DMS53 (cell line): ENCODE measurements at places on chromosomes 4 and X.

- no peak for DNase-seq
Observed at GRCh38 chrX:30904632-30905031, 15.6 kb upstream of the TAB3 start.

GRCh38 chr4:27062256-27062655 is 201.6 kb downstream of the STIM2 start:
- no peak for DNase-seq

GRCh38 chrX:69060631-69061408 is 104.4 kb downstream of the PJA1 start:
- peak; percentile 34 for DNase-seq

DNA sequence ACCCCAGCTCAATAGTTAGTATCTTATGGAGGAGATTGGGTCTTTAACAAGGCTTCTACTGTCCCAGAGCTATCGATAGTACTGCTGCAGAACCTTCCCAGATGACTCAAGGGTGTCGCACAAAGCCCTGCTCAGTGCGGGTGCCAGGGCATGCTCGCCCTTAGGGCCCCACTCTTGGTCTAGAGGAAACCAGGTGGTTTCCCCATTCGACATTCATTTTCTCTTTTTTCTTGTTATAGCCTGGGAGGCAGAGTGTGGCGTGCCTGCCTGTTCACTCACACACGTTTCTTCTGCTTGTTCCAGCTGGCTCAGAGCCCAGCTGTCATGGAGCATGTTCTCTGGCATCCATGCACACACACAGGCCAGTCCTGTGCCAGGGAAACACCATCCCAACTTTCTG is 144.5 kb downstream of the SMIM20 start:
- DNase-seq, result no peak

DNA sequence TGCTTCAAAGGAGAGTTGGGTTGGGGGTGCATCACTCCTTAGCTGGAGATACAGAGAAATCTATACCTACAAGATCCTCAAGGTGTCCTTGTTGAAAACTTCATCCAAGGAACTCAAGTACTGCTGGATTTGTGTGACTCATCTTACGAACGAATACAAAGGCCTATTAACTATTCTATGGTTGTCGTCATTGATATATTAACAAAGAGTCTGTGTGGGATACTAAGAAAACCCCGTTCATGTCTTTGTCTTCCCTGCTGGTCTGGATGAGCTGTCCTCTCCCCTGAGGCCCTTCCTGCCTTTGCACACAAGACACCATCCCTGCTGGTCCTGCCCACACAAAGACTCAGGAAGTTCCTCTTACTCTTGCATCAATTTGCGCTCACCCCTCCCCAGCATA is 54.9 kb upstream of the IRF2 start:
- DNase-seq, result no peak

DNA sequence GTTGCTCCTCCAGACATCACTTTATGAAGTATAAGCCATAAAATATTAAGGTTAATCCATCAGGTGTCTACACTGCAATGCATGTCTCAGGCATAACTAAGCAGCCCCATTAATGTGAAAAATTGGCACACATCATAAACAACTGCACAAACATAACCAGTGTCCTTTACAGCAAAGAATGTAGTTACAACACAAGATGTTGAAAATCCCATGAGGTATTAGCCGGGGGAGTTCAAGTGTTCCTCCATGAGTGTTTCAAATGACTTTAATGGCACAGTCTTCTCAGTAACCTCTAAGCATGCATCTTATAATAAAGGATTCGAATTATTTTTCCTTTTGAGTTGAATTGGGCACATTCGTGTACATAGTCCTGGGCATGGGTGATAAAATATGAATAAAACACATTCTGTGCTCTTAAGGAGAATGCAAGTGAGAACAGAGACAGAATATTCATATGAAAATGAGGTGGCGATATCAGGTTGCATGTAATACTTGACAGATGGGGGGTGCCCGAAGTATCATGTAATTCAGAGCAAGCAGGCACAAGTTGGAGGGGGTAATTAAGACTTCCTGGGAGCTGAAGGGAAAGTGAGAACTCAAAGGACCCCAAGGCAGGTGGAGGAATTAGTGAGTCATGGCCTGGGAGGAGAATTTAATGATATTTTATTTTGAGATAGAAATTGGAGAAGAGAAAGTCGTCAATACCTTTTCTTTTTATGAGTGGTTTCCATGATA is 18.2 kb upstream of the VCX2 start:
- DNase-seq, result no peak

GRCh38 chrX:15471028-15471427 is 22.1 kb downstream of the PIR start:
- DNase-seq, result peak; percentile 69

GRCh38 chr4:102717448-102718092 is 43.2 kb downstream of the MANBA start:
- peak; percentile 81 for DNase-seq

GRCh38 chr4:4457803-4458553 is 71.1 kb downstream of the NSG1 start:
- DNase-seq, result no peak

GRCh38 chr4:77992581-77992980 is 64.5 kb upstream of the FRAS1 start:
- DNase-seq, result no peak

DNA sequence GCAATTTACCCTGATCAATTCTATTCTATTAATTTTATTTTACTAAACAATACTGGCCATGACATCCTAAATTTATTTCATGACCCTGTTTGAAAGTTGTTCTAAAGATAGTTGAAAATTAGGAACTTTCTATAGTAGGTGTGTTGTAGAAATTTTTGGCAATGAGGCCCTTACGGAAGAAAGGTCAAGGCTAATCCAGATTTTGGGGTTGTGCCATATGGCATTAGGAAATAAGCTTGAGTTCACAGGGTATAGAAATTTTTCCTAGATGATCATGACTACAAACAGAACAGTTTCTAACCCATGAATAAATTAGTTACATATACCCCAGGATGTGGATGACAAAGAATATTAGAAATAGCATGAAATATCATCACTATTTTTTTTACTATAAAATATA is 7.8 kb upstream of the ALB start:
- DNase-seq, result no peak

GRCh38 chr4:151652841-151653547 is 107.8 kb downstream of the GATB start:
- no peak for DNase-seq

GRCh38 chr4:187417721-187418120 is 577.9 kb upstream of the ZFP42 start:
- DNase-seq, result no peak

- no peak for DNase-seq
Observed at GRCh38 chrX:50609796-50610195, 139.2 kb upstream of the DGKK start.

GRCh38 chr4:7647600-7648543 is 213.1 kb upstream of the PSAPL1 start:
- DNase-seq, result no peak

GRCh38 chr4:113636877-113637276 is 124.7 kb downstream of the CAMK2D start:
- DNase-seq, result no peak

DNA sequence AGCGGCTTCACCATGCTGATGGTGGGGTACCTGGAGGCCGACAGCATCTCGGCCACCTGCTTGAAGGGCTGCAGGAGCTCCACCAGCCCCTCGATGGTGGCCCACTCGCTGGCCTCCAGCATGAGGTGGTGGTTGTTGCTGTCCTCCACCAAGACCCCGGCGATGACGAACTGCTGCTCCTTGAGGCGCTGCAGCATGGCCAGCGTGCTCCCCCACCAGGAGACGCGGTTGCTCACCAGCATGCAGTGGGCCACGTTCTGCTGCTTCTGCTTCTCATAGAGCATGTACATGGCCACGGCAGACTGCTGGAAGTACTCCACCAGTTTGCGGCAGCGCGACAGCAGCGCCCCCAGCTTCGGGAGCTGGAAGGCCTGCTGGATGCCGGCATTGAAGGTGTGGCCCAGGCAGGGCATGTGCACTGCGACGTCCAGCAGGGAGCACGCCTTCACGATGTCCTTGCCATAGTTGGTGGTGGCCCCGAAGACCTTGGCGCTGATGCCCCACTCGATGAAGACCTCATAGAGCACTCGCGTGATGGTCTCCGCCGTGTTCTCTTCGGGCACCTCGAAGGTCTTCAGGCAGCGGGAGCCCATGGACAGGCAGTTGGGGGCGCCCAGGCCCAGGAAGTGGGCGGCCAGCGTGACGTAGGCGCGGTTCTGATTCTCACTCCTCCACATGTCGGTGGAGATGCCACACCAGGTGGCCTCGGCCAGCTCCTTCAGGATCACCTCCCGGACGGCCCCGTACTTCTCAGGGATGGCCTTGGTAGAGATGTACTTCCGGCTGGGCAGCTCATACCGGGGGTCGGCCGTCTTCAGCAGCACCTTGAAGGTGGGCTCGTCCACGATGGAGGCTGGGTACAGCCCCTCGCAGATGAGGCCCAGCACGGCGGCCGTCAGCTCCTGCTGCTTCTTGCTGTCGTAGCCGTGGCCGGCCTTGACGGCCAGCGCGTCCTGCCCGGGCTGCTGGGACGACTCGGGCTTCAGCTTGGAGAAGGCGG is 11.0 kb downstream of the DHRSX start:
- no peak for DNase-seq

GRCh38 chr4:147823130-147823529 is 91.2 kb downstream of the ARHGAP10 start:
- no peak for DNase-seq

DNA sequence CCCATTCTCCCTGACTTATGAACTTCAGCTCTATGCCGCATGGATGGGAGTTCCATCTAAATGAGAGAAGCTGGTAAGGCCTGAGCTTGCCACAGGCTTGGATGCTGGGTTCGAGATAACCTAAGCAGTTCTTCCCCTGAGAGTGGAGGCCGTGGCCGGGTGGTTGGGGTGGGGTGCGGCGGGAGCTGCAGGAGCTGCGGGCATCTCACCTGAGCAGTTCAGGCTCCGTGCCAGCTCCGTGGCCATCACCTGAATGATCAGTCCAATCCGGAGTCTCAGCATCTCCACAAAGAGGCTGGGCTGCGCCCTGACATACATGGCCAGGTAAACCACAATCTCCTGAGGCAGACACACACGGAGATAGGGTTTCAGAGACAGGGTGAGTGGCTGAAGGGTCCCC is 77.6 kb downstream of the PHKA2 start:
- DNase-seq, result no peak

DNA sequence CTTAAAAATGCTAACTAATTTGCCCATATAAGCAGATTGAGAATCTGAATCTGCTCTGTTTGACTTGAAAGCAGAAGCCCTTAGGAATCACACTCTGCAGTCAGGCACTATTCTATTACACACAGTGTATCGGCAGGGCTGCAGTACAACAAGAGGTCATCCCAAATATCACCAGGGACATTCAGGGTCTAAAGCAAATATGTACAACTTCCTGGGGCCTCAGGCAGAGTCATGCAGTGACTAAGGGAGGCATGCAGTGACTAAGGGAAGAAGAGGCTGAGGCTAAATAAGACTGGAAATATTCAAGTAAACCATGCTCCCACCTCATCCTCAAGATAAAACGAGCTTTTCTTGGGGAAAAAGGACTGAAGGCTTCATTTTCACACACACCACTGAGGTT is 20.9 kb downstream of the MAPK10 start:
- no peak for DNase-seq

DNA sequence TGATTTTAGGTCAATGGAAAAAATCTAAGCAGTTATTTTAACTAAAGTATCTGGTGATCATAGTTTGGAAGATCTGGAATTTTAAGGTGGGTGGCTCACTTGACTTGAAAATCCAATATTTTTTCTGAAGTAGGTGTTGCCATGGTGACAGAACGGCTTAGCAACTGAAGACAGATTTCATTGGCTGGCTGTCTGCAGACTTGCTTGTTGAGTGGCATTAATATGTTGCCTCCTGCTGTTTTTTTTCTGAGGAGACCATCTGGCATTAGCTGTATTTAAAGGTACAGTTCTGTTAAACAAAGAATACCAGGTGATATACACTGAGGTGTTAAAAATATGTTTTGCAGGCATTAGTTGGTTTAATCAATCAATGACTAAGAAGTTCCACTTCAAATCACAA is 19.8 kb downstream of the CPE start:
- peak; percentile 96 for DNase-seq

DNA sequence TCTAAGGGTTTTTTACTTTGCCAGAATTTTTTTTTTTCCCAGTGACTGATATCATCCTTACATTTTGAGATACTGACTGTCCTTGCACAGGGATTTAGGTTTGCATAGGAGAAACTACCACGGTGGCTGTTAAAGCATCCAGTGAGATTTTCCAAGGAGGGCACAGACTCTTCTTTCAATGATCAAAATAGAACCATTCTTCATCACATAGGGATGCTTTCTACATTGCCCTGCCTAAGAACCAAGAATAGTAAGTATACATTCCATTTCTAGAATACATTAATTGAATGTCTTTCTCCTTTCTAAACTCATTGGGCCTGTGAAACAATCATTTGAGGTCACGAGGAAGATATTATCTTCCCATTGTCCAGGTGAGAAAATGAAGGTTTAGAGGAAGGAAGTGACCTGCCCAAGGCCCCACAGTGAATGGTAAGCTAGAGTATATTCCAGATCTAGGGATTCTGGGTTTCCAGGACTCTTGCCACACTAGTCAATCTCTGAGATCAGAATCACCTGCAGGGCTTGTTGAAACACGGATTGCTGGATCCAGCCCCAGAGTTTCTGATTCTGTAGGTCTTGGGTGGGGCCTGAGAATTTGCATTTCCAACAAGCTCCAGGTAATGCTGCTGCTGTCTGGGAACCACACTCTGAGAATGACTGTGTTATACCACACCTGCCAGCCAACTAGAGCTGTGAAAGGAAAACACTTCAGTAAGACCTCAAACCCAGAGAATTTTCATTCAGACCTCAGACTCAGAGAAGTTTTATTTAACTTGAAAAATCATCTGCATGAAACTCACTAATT is 17.7 kb upstream of the TMEM154 start:
- no peak for DNase-seq

- peak; percentile 85 for DNase-seq
Observed at GRCh38 chr4:153142700-153143438, 61.4 kb upstream of the TRIM2 start.

DNA sequence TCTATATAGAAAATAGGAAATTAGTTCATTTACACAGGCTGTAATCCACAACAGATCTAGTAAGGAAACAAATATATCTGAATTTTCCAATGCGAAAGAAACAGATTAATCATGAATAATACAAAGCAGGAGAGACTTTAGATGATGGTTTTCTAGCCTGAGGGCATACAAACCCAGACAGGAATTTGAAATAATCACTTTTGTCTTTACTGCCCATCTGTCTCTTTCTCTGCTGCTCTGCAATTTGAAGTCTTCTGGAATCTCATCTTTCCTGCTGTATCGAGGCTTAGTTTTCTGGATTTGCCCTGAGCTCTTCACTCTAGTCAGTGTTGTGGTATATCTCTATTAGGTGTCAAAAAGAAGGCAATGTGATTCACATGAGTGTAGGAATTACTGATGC is 711.8 kb upstream of the FAM241A start:
- no peak for DNase-seq

DNA sequence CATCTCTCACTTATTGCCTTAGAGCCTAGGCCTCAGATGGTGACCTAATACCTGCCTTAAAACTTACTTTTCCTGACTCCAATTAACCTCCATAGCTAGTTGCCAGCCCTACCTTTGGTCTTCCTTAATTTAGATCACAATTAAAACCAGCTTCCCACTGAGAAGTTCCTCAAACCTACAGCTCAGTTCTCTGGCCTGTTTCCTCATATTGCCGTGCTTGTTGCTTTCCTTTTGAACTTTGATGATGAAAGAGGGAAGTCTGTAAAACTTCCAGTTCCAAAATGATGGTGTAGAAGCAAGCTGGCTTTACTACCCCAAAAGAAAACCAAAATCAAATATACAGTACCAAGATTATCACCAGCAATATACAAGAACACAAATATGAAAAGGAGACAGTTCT is 28.9 kb upstream of the CAMK2D start:
- no peak for DNase-seq
